Pons (tissue), 1 donor: ENCODE measurements at places on chromosomes 1 and 21.

DNA sequence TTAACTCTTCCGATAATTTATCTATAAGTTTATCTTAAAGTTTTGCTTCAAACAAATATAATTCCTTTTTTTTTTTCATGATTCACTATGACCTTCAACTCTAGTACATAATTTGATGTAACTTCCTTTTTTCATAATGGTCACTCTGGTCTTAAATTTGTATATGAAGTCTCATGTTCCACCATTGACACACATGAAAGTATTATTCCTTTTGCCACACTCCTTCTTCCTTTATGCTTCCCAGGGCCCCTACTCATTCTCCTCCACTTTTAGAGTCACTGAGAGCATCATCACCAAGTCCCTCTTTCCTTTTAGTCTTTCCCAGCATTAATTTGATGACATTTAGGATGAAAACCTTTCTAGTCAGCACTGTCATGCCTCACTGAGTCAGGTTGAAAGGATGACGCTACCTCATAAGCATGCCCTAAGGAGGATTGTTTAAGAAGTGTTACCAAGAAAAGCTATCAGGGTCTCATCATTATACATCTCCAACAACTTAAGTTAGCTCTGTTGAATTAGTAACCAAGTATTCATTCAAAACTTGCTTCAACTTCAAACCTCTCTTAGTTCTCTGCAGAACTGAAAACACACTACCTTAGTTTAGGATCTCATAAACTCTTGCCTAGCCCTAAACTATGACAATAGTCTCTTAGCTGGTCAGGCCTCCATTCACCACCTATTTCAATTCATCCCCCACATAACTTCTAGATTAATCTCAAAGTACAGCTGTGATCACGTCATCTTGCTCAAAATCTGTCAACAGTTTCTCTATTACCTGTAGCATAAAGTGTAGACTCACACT lies 14.5 kb downstream of the AUNIP start:
- no peak for DNase-seq

- no peak for DNase-seq
Observed at GRCh38 chr1:83102630-83103071, 896.3 kb downstream of the TTLL7 start.

DNA sequence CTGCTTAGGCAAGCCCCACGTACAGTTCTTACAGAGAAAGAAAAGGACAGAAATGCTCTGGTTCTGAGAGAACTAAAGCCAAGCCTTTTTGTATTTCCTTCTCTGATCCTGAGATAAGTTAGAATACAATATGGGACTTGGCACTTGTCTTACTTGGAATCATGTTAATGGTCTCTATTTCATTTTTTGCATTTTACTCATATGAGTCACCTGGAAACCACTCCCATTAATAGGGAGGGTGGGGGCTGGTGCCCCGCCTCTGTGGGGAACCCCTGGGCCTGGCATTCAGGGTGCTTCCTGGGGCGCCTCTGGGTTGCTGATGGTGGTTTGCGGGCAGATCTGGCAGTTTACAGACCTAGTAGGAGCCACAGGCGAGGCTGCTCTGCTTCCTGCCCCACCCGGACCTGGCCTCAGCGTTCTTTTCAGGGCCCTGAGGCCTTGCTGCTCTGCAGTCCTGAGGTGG lies 26.7 kb downstream of the TSPAN2 start:
- DNase-seq: no peak

DNA sequence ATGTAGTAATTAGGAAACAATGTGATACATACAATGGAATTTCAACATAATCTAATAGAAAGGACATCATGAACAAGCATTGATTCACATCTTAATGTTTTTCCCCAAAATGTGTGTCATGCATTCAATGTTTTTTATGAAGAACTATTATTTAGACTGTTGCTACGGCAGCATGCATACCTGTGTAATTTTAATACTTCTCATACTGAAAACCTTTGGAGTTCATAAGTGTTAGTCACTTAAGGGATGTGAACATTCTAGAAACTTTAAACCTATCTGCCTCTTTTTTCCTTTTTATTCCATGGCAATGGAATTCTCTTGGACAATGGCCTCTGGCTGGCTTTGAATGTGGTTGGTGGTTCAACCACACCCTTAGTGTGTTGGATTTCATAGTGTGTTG lies 48.6 kb downstream of the TMPRSS15 start:
- no peak for DNase-seq

DNA sequence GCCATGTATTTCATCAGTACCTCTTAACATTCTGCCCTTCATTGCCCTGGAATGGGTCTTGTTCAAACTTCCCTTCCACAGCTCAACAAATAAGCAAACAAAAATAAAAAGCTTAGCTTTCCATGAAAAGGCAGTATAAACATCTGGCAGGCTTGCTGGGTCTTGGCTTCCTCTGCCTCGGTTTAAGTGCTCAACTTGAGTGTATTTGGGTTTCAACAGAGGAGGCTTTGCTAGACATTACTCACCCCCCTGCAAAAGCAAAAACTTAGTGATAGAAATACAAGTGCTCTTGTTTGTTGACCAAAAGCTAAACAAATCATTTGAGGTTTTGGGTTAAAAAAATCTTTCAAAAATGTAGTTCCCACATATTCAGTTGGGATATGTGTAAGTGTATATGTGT lies 518.5 kb downstream of the PLPP3 start:
- DNase-seq: no peak

DNA sequence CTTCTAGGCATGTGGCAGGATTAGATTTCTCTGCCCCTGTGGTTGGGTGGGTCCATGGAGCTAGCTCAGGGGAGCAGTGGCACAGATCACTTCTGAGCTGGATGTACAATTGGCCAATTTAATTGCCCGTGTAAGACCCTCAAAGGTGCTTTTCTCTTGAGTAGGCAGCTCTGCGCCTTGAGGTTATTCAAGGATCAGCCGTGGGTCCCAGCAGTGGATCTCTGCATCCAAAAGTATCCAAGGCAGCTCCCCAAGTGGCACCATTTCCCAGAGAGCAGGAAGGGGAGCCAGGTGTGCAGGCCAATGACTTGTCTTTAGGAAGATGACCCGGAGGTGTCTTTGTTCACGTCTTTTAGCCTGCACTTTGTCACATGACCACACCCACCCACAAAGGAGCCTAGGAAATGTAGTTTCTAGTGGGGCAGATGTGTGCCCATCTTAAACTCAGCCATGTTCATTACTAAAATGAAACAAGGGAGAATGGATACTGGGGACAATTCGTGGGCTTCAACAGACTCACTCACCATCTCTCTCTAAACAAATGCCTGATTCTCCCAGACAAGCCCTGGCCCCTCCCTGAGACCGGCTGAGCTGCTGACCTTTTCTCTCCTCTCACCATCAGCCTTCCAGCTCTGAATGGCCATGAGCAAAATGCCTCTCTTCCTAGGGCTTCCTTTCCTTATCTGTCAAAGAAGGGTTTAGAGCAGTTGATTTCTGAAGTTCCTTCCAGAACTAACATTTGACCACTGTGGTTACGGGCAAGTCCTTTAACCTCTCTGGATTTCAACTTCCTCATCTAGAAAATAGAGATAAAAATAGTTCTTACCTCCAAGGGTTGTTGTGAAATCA lies 41.4 kb upstream of the TENT5C start:
- DNase-seq: no peak

DNA sequence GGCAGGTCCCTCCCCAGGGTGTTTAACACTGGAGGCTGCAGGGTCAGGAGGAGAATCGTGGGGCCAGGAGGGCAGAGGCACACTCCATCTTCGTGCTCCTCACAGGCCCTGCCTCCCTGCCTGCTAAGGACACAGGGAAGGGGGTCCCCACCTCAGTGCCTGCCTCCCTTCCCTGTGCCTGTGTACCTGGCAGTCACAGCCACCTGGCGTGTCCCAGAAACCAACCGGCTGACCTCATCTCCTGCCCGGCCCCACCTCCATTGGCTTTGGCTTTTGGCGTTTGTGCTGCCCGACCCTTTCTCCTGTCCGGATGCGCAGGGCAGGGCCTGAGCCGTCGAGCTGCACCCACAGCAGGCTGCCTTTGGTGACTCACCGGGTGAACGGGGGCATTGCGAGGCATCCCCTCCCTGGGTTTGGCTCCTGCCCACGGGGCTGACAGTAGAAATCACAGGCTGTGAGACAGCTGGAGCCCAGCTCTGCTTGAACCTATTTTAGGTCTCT lies 623 bp upstream of the BGLAP start:
- DNase-seq: no peak

DNA sequence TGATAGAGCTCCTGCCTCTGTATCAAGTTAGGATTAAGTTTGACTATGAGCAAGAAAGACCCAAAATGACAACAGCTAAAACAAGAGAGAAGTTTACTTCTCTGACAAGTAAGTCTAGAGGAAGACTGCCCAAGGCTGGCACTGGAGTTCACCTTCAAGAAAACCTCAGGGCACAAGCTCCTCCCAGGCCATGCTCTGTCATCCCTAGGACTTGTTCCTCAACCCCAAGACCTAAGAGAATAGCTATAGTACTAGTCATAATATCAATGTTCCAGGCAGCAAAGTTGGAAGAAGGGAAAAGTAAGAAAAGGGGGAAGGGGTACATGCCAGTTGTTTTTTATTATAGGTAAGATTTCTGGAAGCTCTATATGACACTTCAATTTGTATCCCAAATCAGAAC lies 26.4 kb upstream of the DARS2 start:
- no peak for DNase-seq

DNA sequence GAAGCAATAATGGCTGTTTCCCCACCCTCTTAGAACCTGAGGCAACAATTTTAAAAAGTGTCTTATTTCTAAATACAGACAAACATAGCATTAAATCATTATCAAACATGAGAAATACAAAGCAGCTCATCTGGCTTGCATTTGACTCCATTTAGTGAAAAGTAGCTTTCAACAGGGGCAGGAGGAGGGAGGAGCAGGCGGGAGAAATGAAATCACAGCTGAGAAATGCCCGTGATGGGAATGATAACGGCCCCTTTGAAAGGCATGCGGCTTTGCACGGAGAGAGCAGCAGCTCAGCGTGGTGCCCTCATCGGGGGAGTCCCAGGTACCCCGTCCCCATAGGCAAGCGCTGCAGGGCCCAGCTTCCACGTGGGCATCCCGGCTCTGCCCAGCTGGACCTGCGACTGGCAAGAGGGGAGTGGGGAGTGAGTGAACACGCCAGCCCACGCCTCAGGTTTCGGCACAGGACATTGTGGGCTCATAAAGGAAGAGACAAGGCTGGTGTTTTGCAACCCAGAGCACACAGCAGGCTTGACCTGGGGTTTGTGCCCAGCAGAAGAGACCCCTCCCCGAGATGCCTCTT lies 134.6 kb downstream of the NPHP4 start:
- no peak for DNase-seq
